ENCODE measurements at places on chromosomes 3 and 15.

- no peak for DNase-seq
Measured at GRCh38 chr3:129598484-129598883, 8.0 kb downstream of the PLXND1 start.

DNA sequence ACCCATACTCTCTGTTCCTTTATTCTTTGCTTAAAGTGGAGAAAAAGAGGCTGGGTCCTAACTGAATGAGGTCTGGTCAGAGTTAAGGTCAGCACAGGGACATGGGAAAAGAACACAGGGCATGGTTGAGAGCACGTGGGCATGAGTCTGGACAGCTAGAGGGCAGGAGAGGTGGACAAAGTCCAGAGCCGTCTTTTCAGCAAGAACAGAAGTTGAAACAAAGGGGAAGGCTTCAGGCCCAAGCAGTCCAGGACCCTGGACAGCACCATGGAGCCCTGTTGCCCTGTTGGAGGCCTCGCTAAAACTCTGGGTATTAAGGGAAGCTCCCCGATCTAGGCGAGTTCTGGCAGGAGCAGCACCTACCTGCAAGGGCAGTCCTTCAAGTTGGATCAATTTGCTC lies 50.7 kb downstream of the XYLB start:
- peak; percentile 20 for DNase-seq

DNA sequence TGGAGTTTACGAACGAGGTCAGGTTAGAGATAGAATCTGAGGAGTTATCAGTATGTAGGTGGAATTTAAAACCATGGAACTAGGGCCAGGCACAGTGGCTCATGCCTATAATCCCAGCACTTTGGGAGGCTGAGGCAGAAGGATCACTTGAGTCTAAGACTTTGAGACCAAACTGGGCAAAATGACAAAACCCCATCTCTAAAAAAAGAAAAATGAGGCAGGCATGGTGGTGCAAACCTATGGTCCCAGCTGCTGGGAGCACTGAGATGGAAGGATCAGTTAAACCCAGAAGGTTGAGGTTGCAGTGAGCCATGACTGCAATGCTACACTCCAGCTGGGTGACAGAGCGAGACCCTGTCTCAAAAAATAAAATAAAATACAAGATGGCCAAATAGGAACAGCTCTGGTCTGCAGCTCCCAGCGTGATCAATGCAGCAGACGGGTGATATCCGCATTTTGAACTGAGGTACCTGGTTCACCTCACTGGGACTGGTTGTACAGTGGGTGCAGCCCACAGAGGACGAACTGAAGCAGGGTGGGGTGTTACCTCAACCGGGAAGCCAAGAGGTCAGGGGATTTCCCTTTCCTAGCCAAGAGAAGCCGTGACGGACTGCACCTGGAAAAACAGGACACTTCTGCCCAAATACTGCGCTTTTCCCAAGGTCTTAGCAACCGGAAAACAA lies 33.3 kb downstream of the ZMAT3 start:
- no peak for DNase-seq

- DNase-seq = no peak
Measured at GRCh38 chr15:29135702-29136646, 133.6 kb downstream of the NSMCE3 start.

- DNase-seq = no peak
Measured at GRCh38 chr3:4744405-4745234, 234.6 kb upstream of the BHLHE40 start.

GRCh38 chr3:52779011-52779836 lies 1.8 kb downstream of the ITIH1 start:
- peak; percentile 83 for DNase-seq

- DNase-seq = peak; percentile 21
Measured at GRCh38 chr3:174431717-174432116, 427.4 kb upstream of the NAALADL2 start.

Measured in suppressor macrophage treated with lipopolysaccharide for 4 hours (primary cell).